ENCODE measurements at places on chromosomes 12 and 14. TPM values are rescaled to one million over a fixed set of nuclear protein-coding genes. Genes with fewer than 3 reads are reported as not detected.

DNA sequence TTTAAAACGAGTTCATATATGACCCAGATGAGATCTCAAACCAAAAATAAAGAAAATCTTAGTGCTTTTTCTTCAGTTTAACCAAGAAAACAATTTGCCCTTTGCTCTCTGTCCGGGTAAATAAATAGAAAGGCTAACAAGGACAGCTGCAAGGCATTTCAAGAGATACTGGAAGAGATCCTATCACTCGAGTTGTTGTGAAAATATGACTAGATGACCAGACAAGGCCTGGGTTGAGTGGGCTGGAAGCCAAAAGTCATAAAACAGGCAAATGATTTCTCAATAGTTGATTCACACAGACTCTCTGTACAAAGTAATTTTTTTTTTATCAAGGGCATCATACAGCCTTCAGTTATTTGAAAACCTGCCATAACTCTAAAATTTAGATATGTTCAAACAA, 55.9 kb upstream of the AVPR1A start:
- DNase-seq: no peak

DNA sequence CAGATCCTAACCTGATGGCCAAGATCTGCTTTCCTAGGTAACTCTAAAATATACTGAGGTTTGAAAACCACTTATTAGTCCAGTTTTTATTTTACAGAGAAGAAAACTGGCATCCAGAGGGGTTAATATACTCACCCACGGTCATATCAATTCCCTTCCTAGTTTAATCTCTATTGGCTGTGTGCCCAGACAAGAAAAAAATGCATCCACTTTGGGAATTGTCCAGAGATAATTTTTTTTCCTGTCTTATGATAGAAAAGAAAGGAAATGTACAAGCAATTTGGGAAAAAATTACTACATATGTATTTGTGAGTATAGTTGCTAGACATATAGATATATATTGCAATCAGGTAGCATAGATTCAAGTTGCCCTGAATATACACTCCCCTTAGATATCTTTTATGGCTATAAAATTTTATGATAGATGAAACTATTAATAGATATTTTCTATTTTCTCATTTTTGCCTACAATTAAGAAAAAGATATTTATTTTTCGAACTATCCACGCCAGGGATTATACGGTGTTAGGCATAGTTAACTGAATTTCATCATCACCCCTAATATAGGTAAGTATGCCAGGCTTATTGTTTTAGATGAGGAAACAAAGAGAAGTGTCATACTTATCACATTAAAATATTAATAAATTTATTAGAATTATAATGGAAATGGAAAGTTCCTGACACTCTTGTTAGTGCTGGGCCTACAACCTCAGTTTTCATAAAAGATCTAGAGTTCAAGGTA, 100.5 kb upstream of the SLC38A2 start:
- no peak for DNase-seq

DNA sequence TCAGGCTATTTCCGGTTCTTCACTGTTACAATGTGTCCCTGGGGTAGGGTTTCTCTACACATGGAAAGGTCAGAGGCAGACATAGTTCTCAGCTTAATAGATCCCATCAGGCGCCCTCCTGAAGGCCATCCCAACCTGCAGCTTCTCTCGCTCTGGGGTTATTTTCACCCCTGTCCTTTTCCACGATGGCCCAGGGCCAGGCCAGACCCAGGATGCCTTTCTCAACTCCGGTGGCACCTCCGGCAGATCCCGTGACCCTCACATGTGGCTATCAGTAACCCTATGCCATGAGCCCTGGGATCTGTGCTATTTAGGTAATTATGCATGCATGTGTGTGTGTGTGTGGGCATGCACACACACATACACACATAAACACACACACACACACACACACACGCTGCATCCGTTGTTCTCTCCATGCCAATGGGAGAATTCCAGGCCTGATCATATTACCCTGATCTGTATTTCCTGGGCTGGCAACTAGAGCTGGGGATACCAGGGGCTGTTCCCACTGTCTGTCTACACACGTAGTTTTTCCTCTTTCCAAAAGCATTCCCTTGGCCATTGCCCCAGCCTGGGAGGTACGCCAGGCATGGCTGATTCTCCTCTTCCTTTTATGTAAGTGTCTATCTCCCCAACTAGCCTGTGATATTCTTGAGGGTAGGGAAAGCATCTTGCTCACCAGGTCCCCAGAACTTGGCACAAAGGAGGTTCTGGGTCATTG, 51.2 kb upstream of the NOS1 start:
- DNase-seq: no peak

GRCh38 chr12:50110762-50111351, 1.2 kb upstream of the COX14 start:
- peak; percentile 6 for DNase-seq

DNA sequence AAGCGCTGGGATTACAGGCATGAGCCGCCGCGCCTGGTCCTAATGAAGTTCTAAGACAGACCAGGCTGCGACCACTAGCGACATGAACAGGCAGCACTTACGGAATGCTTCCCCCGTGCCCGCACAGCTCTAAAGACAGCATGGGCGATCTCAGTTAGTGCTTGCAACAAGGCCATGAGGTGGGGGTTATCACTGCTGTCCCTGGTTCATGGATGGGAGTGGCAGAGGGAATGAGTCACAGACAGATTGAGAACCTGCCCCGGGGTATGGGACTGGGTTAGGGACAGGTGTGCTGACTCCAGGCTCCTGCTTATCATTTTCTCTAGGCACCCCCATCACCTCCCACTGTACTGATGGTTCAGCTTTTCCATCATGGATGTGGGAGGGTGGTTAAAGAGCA, 160.9 kb downstream of the VRK1 start:
- no peak for DNase-seq

GRCh38 chr12:43550831-43551271, 1.2 kb downstream of the ADAMTS20 start:
- no peak for DNase-seq

DNA sequence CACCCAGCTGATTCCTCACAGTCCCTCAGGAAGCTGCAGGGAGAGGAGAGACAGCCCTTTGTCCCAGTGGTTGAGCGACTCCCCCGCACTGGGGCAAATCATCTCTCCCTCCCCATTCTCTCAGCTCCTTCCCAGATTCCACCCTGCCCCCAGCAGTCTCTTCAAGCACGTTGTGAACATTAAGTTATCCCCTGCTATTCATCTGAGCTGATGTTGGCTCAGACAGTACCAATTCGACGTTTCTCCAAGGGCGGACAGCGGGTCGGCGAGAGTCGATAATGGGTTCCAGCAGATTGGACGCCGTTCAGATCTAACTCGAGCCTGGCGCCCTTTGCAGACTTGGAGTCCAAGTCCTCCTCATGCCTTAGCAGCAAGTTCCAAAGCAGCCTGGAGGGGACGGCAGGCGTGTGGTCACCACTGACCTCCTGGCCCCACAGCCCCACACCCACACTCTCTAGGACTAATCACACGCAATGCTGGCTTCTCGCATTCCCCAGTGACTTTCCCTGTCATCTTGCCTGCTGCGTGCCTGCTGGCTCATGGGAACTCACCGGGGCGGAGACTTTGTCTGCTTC, 245.9 kb downstream of the CHST11 start:
- no peak for DNase-seq

PROX2 gene
- total RNA-seq: 0.27 TPM
